ENCODE measurements at places on chromosomes 1 and 21.

DNA sequence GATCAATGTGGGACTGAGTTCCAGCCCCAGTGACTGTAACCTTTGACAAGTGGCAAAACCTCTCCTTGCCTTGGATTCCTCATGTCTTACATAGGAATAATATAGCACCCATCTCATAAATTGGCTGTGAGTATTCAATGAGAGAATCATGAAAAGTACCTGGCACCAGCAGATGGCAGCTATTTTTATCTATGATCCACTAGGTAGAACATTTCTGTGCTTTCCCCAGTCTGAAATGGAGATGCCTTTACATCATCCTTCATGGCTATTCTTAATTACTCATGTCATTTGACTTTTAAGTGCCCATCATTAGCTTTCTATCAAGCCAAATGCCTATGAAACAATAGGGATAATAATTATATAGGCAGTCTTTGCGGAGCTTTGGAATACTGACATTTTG, 130.1 kb downstream of the TGFB2 start:
- DNase-seq = no peak

GRCh38 chr1:32906654-32907053, 5.5 kb upstream of the TMEM54 start:
- DNase-seq = no peak

DNA sequence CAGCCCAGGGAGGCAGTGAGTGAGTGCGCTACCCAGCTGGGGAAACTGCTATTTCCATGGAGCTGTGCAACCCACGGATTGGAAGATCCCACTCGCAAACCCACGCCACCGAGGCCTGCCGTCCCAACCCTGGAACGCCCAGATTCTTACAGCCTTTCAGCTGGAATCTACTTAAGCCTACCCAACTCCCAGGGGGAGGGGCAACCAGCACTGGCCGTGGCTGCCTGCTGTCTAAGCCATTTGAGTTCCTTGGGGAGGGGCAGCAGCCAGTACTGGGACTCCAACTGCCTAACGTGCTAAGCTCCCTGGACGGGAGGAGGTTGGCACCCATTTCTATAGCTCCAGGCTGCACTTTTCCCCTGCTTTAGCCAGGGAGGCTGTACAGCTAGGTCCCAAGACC, 27.1 kb upstream of the ZNF669 start:
- DNase-seq = no peak

- DNase-seq = no peak
Measured at GRCh38 chr1:218459878-218460711, 115.0 kb downstream of the TGFB2 start.

DNA sequence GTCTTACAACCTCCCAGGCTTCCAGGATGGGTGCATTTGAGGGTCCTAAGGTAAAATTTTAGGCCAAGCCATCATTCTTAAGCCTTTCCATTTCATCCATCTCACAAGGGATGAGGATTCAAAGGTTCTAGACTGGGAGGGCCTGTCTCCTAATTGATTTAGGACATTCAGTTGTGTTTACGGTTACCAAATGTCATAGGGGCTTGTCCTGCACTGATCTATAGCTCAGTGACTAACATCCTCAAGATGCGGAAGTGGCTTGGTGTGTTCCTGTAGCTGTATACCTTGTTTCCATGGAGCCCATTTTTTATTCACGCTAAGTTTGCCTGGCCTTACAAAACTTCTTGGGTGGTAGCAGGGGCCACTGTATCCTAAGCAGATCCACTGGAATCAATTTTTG, 52.8 kb downstream of the DUSP10 start:
- no peak for DNase-seq

GRCh38 chr1:81974222-81974841, 173.6 kb downstream of the ADGRL2 start:
- no peak for DNase-seq

DNA sequence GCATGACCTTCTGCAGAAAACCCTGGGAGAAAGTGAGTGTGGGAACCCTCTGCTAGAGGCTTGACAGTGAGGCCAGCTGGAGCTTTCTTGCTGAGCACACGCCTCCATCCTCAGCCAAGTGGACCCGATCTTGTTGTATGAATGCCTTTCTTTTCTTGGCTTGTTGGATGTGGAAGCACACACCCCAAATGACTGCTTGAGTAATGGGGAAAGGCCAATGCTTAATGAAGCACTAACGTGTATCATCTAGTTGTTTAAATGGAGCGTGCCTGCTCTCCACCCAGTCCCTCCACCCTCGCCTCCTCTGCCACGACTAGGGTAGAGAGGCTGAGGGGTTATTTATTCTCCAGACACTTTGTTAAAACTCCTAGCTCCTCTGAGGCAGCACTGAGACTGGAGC, 54.3 kb upstream of the IKBKE start:
- no peak for DNase-seq

- DNase-seq = peak; percentile 59
Measured at GRCh38 chr1:1274299-1274930, 761 bp upstream of the UBE2J2 start.

- no peak for DNase-seq
Measured at GRCh38 chr1:241997401-241997998, 1.4 kb downstream of the MAP1LC3C start.

DNA sequence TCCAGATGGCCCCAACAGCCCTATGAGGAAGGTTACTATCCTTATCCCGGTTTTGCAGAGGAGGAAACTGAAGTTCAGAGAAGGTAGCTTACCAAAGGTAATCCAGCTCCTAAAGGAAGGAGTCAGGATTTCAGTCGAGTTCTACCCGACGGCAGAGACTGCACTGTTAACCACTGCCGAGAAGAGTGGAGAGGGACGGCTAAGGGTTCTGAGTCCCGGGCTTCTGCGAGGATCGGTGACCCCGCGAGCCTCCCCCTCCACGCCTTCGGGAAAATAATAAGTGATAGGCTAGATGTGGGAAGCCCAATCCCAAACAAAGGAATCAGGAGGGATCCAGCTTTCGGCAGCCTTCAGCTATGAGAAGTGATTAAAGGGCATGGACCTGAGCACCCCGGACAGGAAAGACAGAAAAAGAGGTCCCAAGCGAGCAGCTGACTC, 587 bp downstream of the TMEM53 start:
- no peak for DNase-seq

GRCh38 chr1:183238071-183238470, 52.0 kb downstream of the LAMC2 start:
- DNase-seq = no peak

- DNase-seq = no peak
Measured at GRCh38 chr1:43711524-43712386, 4.4 kb downstream of the ST3GAL3 start.

GRCh38 chr1:14521622-14522021, 76.9 kb upstream of the KAZN start:
- no peak for DNase-seq

DNA sequence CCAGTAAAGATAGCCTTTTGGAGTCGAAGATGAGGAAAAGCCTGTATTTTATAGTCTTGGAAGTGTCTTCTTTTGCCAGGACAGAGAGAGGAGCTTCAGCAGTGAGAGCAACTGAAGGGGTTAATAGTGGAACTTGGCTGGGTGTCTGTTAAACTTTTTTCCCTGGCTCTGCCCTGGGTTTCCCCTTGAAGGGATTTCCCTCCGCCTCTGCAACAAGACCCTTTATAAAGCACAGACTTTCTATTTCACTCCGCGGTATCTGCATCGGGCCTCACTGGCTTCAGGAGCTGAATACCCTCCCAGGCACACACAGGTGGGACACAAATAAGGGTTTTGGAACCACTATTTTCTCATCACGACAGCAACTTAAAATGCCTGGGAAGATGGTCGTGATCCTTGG, at the start of gene VCAM1:
TSS of gene VCAM1 (plus strand) at position 253 of the 400 bp plus-strand sequence. CDS start at position 372, 119 bp downstream.
- no peak for DNase-seq

GRCh38 chr1:62391369-62391971, 45.4 kb upstream of the USP1 start:
- DNase-seq = no peak

GRCh38 chr1:24954631-24955030, 24.6 kb upstream of the RUNX3 start:
- no peak for DNase-seq

DNA sequence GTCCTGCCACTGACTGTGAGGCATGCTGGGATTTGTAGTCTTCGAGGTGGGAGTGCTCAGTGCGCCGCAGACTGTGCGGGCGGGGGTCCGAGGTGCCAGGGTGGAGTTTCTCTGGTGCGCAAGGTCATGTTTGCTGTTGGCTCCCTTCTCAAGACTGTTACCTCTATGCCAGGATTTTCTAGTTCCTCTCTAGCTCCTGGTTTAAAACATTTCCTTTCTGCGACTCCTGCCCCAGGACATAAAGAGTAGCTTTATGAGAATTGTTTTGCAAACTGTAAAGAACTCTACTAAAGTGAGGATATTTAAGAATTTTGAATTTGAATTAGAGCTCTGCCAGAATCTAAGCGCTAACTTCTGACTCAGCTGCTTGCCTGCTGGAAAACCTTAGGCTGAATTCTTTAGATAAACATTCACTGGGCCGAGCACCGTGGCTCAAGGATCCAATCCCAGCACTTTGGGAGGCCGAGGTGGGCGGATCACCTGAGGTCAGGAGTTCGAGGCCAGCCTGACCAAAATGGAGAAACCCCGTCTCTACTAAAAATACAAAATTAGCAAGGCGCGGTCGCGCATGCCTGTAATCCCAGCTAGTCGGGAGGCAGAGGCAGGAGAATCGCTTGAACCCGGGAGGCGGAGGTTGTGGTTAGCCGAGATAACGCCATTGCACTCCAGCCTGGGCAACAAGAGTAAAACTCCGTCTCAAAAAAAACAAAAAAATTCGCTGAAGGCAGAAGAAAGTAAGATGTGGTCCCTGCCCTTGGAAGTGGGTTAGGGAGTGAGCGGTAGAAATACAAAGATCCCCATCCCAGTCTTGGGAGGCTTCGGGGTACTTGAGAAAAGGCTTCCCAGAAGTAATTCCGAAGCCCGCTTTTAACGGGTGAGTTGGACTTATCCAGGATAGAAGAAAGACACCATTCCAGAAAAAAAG, 992 bp upstream of the USP48 start:
- no peak for DNase-seq

DNA sequence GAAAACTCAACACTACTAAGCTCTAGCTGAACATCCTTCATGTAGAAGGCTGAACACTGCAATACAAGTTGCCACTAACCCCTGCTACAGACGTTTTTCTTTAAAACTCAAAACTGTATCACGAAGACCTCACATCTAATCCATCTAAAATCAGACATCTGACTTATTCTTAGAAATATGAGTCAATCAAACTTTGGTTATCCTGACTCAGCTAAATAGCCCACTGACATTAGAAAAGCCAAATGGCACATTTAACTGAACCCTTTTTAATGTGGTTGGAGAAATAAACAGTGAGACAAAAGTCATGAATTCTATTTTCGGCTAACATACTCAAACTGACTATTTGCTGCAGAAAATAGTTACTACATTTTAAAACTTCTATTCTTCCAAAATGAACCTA, 35.6 kb downstream of the WLS start:
- no peak for DNase-seq

DNA sequence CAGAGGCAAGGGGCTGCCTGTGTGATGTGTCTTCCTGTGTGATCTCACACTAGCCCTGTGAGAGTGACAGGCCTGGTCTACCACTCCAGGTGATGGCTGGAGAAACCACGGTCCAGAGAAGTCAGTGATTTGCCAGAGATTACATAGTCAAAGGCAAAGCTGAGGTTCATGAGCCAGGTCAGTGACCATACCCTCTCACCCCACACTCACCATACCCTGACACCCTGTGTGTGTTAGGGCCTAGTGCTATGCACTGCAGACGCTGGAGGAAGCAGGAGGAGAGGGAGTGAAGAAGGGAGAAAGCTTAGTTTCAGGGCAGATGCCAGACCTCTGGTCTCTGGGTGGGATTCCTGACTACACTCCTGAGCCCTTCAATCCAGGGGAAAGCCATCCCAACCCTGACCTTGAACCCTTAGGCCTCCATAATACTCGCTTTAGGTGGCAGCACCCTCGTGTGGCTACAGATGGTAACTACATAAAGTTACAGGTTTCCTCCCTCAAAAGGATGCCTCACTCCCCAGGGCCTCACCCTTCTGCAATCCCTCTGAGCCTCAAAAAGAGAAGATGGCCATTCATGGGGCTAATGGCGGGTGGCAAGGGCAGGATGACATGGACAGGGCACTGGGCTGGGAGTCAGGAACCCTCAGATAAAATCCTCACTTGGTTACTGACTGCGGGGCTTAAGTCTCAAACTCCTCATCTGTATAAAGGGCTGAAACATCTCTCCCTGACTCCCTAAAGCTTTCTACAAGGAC, 20.8 kb upstream of the SDC3 start:
- DNase-seq = no peak

- DNase-seq = peak; percentile 41
Measured at GRCh38 chr1:219088778-219089557, 84.7 kb upstream of the LYPLAL1 start.

- no peak for DNase-seq
Measured at GRCh38 chr1:30601316-30602085, 121.9 kb downstream of the MATN1 start.

DNA sequence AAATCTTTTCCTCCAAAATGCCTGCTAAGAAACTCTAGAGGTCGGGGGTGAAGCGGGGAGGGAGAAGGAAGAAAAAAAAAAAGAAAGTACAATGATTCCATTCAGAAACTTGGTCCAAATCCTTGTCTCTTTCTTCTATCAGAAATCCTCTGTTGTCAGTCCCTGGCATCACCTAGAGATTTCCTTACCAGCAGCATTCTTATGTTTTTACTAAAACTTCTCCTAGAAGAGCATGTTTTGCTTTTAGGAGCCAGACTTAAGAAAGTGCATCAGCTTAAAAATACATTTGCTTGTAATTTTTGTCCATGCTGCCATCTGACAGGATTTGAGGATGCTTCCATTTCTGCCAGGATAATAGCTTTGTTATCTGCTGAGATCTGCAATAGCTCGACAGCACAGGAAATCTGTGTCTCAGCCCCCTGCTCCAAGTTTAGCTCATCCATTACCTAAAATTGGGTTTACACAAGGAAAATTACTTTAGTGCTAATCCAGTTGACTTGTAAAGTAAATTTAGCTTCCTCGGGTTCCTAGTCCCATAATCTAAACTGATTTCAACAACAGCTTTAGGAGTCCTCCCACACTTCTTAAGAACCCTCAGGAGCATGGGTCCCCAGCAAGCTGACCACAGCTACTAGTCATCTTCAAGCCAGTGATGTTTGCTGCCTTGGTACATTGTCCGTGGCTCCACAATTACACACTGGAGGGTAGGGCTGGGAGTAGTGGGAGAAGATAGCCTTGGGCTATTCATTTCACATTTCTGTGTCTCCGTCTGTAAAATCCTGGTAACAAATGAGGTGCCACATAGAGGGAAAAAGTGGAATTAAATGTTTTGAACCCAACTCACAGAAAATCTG, 92.3 kb upstream of the UBE2U start:
- no peak for DNase-seq

GRCh38 chr1:168469690-168470089, 74.1 kb downstream of the XCL2 start:
- DNase-seq = peak; percentile 12

- no peak for DNase-seq
Measured at GRCh38 chr21:41290106-41290799, 26.3 kb upstream of the FAM3B start.

DNA sequence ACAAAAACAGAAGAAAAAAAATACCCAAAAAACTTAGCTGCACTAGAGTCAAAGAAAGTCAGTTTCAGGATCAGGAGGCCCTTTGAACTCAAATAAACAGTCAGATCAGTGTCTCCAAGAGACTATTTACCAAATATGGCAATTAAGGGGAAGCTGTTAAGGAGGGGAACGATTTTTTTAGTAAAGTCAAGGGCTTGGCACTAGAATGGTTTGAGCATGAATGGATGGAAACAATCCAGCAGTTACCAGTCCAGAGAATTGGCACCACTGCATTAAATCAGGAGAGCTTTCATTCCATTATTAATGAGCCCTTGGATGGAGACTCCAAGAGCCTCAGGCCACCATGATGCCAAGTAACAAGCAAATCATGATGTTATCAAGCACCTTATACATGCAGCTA, 7.2 kb downstream of the TRAPPC3 start:
- no peak for DNase-seq

- DNase-seq = peak; percentile 53
Measured at GRCh38 chr1:17198476-17199258, 6.3 kb upstream of the PADI1 start.
